ENCODE measurements at places on chromosomes 5 and 9. TPM values are rescaled to one million over a fixed set of nuclear protein-coding genes. Genes with fewer than 3 reads are reported as not detected.

DNA sequence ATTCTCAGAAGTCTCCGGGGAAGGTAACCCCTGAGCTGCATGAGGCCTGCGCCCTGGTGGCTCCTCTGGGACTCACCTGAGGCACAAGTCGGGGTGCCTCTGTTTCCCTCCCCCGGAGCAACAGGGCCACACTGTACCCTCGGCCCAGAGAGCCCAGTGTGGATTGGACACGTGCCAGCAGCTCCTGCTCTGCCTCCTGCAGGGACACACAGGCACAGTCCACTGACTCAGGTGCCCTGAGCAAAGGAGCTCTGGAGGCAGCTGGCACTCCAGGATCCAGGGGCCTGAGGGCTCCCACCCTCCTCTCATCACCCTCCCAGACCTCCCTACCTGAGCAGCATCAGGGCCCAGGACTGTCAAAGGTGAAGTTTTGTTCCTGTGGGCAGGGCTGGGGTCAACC is 29.5 kb downstream of the SLC35A4 start:
- DNase-seq, result no peak

GRCh38 chr5:173299820-173300219 is 28.4 kb downstream of the STC2 start:
- no peak for DNase-seq

DNA sequence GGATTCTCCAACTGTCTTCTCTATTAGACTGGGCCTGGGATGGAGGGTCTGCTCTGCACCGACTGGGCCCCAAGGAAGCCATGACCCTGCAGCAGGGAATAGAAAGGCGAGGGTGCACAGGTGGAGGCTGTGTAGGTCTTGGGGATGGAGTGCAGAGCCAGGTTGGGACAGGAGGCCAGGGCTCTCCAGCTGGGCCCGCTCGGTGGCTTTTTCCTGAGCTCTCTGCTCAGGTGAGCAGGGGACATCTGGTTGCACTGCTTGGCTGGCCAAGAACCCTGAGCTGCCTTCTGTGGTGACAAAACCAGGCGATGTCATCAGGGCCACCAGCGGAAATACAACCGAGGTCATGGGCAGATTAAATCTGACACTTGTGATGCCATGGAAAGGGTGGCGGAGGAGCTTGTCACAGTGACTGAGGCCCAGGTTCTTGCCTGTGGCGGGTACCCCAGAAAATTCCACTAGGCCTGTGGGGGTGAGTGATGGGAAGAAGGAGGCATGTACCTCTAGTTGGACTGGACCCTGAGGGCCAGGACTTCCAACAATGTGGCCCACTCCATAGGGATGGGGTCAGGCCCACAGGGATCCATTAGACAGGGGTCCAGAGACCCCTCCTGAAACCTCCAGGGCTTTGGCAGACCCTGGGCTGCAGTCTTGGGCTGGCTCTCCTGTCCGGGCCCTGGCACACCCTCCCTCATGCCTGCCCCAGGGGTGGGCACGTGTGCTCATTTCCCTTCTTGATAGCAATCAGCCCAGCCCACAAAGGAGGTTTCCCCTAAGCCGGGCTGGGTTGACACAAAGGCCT is 4.4 kb upstream of the IL3 start:
- DNase-seq, result no peak

DNA sequence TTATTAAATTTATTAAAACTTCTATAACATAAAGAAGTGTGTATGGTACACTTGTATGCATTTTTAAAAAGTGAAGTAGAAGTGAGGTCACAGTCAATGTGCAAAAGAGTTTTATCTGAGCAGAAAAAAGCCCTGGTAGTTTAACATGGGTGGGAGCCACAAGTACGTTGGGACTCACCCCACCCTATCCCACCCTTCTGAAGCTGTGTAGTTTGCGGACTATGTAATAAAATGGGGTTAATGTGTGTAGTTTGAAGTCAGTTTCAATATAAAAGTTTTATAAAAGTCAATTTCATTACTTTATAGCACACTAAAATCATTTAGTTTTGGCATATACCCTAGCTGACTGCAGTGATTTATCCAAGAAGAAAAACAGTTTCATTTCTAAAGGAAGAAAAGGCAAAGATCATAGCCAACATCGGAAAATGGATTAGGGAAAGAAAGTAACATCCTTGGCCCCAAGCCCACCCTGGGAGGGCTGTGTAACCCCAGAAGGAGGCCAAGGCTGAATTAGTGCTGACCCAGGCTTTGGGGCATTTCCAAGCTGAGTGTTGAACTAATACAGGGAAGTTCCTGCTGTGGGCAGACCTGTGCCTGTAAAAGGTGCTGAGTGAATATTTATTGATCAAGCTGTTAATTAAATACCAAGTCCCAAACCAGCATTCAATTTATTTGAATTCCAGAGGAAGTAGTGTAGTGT is 398.6 kb upstream of the ADAMTSL1 start:
- DNase-seq, result no peak

GRCh38 chr5:88713818-88714217 is 169.2 kb downstream of the MEF2C start:
- no peak for DNase-seq

DNA sequence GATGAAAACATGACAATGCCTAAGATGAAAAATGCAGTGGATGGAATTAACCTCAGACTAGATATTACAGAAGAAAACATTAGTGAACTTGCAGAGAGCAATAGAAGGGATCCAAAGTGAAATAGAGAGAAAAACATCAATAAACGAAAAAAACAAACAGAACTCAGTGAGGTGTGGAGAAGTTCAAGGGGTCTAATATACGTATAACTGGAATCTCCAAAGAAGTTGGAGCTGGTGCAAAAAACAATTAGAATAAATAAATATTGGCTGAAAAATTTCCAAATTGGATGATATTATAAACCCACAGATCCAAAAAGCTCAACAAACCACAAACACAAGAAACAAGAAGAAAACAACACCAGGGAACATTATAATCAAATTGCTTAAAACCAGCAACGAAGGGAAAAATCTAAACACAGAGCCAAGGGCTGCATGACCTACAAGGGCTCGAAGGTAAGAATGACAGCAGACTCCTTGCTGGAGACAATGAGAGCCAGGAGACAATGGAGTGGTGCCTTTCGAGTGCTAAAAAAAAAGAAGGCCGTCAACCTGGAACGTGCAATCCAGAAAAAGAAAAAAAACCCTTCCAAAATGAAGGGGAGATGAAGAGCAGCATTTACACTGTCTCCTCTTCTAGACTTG is 11.8 kb downstream of the FAM163B start:
- DNase-seq, result no peak

DNA sequence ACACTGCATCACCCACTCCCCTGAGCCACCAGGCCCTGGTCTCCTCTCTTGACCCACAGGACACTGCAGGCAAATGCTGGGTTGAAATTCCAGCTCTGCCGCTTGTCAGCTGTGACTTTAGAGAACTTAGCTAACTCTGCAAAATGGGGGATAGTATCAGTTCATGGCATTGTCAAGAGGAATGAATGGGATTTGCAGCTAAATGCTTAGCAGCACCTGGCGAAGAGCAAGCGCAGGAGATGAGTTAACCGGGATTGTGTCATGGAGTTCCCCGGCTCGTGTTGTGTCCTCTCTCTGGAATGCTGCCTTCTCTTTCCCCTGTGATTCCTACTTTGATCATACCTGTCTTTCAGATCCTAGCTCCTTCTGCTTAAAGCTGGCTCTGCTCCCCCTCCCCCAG is 67.1 kb downstream of the DAB2IP start:
- DNase-seq, result no peak

GRCh38 chr9:109513871-109514270 is 15.8 kb upstream of the PTPN3 start:
- no peak for DNase-seq

DNA sequence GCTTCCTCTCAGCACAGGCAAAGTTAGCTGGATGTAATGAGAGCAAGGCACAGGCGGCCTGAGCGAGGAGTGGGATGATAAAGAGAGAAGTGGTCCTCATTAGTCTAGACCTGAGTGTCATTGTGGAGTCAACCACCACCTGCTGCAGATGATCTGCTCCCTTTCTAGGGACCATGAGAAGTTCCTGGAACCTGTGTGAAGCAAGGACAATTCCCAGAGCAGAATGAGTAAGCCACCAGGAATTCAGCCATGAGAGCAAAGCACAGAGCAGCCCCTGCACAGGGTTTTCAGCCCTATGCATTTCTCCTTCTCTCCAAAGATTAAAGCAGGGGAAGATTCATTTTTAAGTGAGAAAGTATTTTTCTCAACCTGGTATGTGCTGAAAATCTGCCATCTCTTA is 146.8 kb upstream of the SPEF2 start:
- DNase-seq, result no peak

GRCh38 chr5:127999909-128000308 is 83.7 kb upstream of the SLC12A2 start:
- DNase-seq, result no peak

DNA sequence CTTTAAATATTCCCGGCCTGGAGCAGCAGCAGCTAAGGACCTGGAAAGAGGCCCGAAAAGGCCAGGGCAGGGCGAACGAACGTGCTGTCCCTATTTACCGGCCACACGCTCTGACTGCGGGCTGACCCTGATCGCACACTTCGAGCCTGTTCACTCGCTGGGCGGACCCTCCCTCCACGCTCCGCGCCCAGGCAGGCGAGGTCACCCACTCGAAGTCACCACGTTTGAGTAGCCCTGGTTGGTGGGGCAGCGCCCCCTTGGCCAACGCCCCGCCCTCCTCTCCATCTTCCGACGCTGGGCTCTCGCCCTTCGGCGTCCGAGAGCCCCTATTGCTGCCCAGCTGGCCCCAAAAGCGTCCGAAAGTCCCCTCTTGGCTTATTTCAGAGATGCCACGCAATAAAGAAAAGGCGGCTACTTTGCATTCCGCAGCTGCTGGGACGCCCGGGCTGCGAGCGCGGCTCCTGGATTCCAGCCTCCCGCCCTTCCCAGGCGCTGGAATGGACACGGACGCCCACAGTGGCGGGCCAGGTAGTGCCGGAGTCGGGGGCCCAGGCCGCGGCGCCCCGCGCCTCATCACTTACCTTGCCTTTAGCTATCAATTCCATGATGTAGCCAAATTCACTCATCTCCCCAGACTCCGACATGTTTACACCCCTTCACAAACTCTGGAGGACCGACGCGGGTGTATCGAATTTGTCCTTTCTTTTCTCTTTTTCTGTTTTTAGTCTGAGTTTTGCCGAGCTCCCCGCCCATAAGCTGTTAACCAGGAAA is 9.9 kb upstream of the TRIM36 start:
- DNase-seq, result peak; percentile 26

GRCh38 chr9:133101356-133102189 is 19.5 kb downstream of the RALGDS start:
- DNase-seq, result no peak

- no peak for DNase-seq
These were observed 493.3 kb downstream of the PRELID2 start for GRCh38 chr5:145341842-145342241.

GRCh38 chr9:89943309-89943708 is 338.5 kb downstream of the GADD45G start:
- DNase-seq, result no peak

GRCh38 chr9:14811844-14812243 is 89.3 kb upstream of the CER1 start:
- DNase-seq, result no peak

DNA sequence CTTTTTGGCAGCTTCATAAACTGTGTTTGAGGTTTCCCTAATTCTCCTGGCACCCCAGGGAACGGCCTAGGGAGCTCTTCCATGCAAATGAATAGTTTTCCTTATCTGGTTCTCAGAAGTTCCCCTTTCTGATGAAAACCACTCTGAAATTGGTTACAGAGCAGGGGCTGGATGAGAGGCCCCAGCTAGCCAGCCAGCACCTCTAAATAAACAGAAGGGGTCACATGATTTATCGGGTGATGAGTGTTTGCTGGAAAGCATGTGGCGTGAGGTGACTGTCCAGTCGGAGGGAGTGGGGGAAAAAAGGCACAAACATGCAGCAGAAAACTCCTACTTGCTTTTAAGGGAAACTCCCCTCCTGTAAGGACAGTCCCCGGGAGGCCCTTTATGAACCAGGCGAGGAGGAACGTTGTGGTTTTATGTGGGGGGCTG is 261.2 kb upstream of the ANKRD55 start:
- DNase-seq, result no peak

GRCh38 chr9:16241231-16241630 is 629.2 kb downstream of the BNC2 start:
- DNase-seq, result peak; percentile 65

DNA sequence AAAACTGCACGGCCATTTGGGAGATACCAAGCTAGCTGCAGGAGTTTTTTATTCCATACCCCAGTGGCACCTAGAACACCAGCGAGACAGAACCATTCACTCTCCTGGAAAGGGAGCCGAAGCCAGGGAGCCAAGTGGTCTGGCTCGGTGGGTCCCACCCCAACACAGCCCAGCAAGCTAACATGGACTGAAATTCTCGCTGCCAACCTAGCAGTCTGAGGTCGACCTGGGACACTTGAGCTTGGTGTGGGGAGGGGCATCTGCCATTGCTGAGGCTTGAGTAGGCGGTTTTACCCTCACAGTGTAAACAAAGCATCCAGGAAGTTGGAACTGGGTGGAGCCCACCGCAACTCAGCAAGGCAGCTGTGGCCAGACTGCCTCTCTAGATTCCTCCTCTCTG is 108.9 kb upstream of the CHD1 start:
- DNase-seq, result no peak

- DNase-seq, result no peak
These were observed 142.2 kb downstream of the PRDM9 start for GRCh38 chr5:23649594-23649993.

DNA sequence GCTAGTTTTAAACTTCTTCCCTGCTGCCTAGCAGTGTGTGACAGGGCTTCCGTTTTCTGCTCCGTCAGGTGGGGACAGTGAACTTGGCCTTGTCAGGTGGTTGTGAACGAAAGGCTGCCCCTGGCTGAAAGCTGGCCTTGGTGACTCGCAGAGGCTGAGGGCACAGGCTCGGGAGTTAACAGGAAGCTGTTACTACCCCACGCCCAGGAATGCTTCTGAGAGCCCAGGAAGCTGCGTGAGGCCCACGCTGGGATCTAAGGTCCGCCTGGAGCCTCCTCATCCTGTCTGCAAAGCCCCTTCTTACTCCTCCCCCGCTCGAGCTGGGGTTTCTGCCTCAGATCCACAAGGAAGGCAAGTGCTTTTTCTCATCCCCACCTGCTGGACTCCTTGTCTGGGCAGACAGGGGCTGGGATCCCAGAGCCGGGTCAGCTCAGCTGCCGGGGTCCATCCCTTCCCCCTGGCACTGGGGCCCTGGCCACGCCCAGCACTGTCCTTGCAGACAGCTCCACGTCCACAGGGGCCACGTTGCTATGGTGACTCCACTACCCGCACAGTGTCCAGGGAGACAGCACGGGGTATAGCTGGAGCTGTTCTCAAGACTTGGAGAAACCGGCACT is 124.7 kb upstream of the TBC1D2 start:
- peak; percentile 96 for DNase-seq

- no peak for DNase-seq
These were observed 665 bp downstream of the SLC6A3 start for GRCh38 chr5:1444361-1445189.

- DNase-seq, result peak; percentile 39
These were observed 74.8 kb downstream of the ICE1 start for GRCh38 chr5:5497152-5497788.

GRCh38 chr9:81080900-81081299 is 608.4 kb downstream of the TLE1 start:
- DNase-seq, result no peak

Gene EIF4E1B
- polyA plus RNA-seq, result not detected

Gene GARIN3
- not detected for polyA plus RNA-seq

Gene PHF24
- polyA plus RNA-seq, result 1.6 TPM

Gene ZNF367
- polyA plus RNA-seq, result 8.2 TPM

Gene GDA
- polyA plus RNA-seq, result 97.2 TPM

Gene ACTBL2
- 0.01 TPM for polyA plus RNA-seq

Gene LAMC3
- polyA plus RNA-seq, result 0.66 TPM

Gene PRDM9
- polyA plus RNA-seq, result not detected

Gene RGS7BP
- 1.1 TPM for polyA plus RNA-seq

All from large intestine (tissue), 12 donors.